Stimulated activated CD8-positive, alpha-beta memory T cell treated with anti-CD3 and anti-CD28 coated beads, Interleukin-2, amount 100 ng/mL, for 1 hour (primary cell): ENCODE measurements at places on chromosomes 1 and 21.

GRCh38 chr1:200684015-200684414 lies 14.3 kb upstream of the DDX59 start:
- no peak for DNase-seq

- no peak for DNase-seq
Measured at GRCh38 chr1:93014168-93014567, 52.9 kb upstream of the DIPK1A start.

- no peak for DNase-seq
Measured at GRCh38 chr1:184027826-184028695, 9.5 kb downstream of the COLGALT2 start.

- DNase-seq, result no peak
Measured at GRCh38 chr1:78370356-78370755, 120.4 kb upstream of the PTGFR start.

DNA sequence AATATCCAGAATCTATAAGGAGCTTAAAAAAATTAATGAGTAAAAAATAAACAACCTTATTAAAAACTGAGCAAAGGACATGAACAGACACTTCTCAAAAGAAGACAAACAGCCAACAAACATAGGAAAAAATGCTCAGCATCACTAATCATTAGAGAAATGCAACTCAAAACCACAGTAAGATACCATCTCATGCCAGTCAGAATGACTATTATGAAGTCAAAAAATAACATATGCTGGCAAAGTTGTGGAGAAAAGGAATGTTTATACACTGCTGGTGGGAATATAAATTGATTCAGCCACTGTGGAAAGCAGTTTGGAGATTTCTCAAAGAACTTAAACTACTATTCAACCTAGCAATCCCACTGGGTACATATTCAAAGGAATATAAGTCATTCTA lies 25.3 kb downstream of the PIGK start:
- no peak for DNase-seq

DNA sequence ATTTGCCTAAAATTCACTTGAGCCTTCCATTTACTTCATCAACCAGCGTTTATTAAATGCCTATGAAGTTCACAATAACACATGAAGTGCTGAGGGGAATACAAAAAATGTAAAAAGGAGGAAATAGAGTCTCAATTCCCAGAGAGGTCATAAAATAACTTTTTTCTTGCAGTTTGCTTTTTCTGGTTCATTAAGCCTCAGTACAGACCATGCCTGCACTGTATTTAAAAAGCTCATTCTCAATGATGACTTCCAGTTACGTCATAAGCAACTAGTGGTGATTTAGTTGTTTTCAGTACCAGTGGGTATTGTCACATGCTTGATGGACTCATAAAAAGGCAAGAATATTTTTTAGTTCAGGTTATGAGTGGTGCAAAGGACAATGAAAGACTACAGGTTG lies 160.1 kb upstream of the UBE2U start:
- DNase-seq, result no peak

GRCh38 chr21:40243685-40244084 lies 376.4 kb downstream of the PCP4 start:
- no peak for DNase-seq

DNA sequence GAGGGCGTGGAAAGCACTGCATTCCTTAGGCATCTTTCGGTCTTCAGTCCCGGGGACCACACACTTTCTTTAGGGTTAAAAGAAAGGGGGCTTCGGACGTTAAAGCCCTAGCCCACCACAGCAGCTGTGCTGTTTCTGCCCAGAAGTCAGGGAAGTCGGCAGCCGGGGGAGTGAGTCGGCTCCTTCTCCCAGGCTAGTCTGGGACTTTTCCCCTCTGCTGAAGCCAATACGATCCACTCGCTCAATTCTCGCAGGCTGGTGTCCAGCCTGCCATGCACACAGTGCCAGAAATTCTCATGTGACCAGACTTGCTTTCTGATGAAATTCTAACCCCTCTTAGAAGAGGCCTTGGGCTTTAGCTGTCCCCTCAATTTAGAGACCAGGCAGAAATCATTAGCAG lies 67.7 kb downstream of the BCAR3 start:
- DNase-seq, result no peak

DNA sequence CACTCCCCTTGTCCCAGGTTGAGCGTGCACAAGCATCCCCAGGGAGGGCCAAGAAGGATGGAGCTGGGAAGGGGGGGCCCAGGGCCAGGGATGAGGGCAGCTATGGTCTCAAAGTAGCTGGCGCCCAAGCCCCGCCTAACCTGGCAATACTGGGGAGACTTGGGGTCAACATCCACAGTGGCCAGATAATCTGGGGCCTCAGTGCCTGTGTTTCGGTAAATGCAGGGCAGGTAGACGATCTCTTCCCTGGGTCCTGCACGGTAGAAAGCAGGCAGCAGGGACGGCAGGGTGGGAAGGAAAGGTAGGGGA lies 3.2 kb downstream of the SELENBP1 start:
- DNase-seq, result no peak

- no peak for DNase-seq
Measured at GRCh38 chr1:12617511-12617900, 504 bp downstream of the DHRS3 start.

GRCh38 chr1:109895720-109896504 lies 14.7 kb upstream of the CSF1 start:
- no peak for DNase-seq

- DNase-seq, result no peak
Measured at GRCh38 chr1:24915816-24916602, 14.1 kb downstream of the RUNX3 start.
